ENCODE measurements at places on chromosomes 2 and 18. TPM values are rescaled to one million over a fixed set of nuclear protein-coding genes. Genes with fewer than 3 reads are reported as not detected.

DNA sequence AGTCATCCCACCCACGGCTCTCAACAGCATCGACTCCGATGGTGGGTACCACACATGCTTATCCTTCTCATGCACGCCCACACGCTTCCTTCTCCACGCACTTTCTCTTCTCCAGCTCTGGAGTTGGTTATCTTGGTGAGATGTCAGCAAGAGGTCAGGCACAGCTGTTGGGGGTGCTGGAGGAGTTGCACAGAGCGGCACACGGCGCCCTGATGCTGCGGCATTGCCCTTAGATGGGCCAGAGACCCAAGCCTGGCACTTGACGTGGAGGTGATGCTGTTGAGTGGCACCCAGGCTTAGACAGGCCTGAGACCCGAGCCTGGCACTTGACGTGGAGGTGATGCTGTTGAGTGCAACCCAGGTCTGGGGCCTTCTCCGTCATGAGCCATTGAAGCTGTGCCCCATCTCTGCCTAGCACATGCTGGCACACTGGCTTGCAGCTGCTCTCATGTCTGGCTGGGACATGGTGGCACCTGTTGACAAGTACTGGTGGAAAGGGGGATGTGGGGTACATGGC is 83.2 kb downstream of the DGKD start:
- H3K4me1 ChIP-seq: peaks cover 1% of the 10 kb centered on the region
- H3K4me3 ChIP-seq: no peak overlapping the region
- H3K27ac ChIP-seq: no peak overlapping the region
- peaks cover 7% of the 10 kb centered on the region for H3K36me3 ChIP-seq
- DNase-seq: no peak

DNA sequence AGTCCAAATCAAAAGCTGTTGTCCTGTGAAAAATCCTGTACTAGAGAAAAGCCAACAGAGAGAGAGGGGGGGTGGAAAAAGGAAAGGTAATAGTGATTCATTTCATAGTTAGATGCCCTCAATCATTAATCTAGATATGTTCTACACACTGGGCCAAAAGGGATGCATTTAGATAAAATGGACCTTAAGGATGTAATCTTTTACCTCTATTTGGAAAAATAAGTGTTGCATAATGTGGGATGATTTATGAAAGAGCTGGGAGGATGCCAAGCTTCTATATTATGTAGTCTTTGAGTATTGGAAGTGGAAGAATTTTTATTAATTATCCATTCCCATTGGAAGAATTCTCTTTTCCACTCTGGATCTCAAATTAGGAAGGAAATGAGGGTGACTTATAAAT is 480.5 kb upstream of the ZEB2 start:
- H3K4me3 ChIP-seq: no peak overlapping the region
- peak overlapping the region; percentile 78 for H3K27ac ChIP-seq
- H3K27me3 ChIP-seq: no peaks in the 10 kb centered on the region
- DNase-seq: no peak

FBXO41 gene
- total RNA-seq: 8.1 TPM

GNAL gene
- total RNA-seq: 12.6 TPM
